Activated CD4-positive, alpha-beta T cell treated with anti-CD3 and anti-CD28 coated beads for 36 hours (primary cell): ENCODE measurements at places on chromosomes 2 and 18.
A peak's percentile ranks its signal among the peaks of the same experiment; 100 is the strongest.

GRCh38 chr2:83971547-83971946 lies 487.5 kb downstream of the SUCLG1 start:
- no peaks in the 10 kb centered on the region for H3K4me1 ChIP-seq
- H3K4me3 ChIP-seq = no peak overlapping the region
- H3K27me3 ChIP-seq = peaks cover 10% of the 10 kb centered on the region
- no peaks in the 10 kb centered on the region for H3K36me3 ChIP-seq
- DNase-seq = no peak

DNA sequence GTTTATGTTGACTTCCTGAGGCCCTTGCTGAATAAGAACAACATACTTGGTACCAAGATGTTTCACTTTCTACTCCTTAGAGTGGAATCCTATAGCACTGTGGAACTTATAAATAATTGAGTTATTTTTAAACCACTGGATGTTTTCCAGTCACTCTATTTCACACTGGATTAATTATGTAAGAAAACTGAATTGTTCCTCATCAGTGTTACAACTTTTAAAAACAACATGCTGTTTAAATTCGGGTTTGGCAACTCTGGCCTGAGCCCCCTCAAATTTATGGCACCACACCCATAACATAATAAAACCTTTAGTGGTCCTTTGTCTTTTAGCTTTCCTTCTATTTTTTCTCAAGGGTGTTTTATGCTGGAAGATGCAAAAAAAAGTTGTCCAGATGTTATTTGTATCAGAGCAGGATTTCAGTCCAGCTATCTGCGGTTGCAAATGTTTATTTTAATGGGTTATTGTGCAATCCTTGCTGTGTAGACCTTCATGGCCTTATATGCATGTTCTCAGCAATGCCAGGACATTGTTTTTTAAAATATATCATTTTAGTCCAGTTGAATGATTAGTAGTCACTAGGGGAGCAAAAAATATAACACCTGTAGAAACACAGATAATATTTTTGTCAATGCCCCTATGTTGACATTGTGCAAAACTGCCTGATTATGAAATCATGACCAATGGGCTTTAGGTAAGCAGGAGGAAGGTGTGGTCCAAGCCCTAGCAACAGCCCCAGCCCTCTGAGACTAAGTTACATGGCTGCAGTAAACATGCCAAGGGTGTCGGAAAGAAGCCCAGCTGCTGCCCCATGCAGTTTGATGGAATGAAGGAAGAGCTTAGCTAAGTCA lies 638.0 kb upstream of the ZEB2 start:
- H3K27me3 ChIP-seq = no peaks in the 10 kb centered on the region
- H3K36me3 ChIP-seq = no peaks in the 10 kb centered on the region
- H3K4me3 ChIP-seq = no peak overlapping the region
- no peak overlapping the region for H3K27ac ChIP-seq
- no peaks in the 10 kb centered on the region for H3K4me1 ChIP-seq

DNA sequence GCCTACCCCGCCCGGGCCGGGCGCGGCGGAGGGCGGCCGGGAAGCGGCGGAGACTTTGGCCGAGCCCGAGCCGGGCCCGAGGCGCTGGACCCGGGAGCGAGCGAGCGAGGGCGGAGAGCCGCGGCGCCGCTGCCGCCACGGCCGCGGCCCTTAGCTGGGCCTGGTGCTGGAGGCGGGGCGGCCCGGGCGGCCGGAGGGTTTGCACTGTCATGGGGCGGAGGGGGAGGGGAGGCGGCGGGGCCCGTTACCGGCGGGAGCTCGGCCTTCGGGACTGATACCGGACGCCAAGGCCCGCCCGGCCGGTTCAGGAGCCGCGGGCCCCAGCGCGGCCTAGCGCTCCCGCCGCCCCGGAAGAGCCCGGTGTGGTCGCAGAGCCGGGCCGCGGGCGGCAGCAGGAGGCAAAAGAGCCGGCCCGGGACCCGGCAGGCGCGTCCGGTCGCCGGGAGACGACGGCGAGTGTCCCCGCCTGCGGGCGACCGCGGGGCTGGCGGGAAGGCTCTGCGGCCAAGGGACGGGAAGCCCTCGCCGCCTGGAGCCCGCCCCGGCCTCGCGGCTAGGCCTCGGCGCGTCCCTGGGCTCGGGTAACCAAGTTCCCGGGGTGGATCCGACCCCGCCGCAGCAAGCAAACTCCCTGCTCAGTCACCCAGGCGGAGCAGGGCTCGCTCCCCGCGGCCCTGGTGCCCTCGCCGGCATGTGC lies 697 bp downstream of the KCMF1 start:
- peaks cover 38% of the 10 kb centered on the region for H3K36me3 ChIP-seq
- peaks cover 42% of the 10 kb centered on the region for H3K4me1 ChIP-seq
- DNase-seq = peak; percentile 81
- peak overlapping the region; percentile 91 for H3K4me3 ChIP-seq

- no peak overlapping the region for H3K27ac ChIP-seq
- DNase-seq = no peak
- H3K36me3 ChIP-seq = no peaks in the 10 kb centered on the region
- no peaks in the 10 kb centered on the region for H3K4me1 ChIP-seq
These were observed 562.8 kb downstream of the TMEM182 start for GRCh38 chr2:103324671-103325070.

- no peak overlapping the region for H3K4me3 ChIP-seq
- DNase-seq = no peak
- peaks cover 4% of the 10 kb centered on the region for H3K27me3 ChIP-seq
- no peaks in the 10 kb centered on the region for H3K36me3 ChIP-seq
These were observed 25.7 kb downstream of the MDH1 start for GRCh38 chr2:63614448-63614968.

- H3K4me3 ChIP-seq = no peak overlapping the region
- no peaks in the 10 kb centered on the region for H3K4me1 ChIP-seq
- DNase-seq = no peak
- peaks cover 24% of the 10 kb centered on the region for H3K27me3 ChIP-seq
- H3K27ac ChIP-seq = no peak overlapping the region
- no peaks in the 10 kb centered on the region for H3K36me3 ChIP-seq
These were observed 478 bp upstream of the PRKAG3 start for GRCh38 chr2:218832081-218832480.

DNA sequence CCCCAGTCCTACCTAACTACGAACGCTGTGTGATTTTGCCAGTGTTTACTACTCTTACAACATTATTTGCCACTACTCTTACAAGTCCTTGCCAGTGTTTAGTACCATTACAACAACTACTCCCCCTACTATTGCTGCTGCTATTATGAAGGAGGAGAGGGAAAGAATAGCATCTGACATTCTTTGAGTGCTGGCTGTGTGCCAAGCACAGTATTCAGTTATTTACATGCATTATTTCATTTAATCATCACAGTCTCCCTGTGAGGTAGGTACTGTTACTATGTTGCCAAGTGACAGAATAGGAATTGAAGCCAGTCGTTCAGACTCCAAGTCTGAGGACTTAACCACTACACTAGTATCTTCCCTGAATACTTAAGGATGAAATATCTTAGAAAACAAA lies 185.9 kb upstream of the FOSL2 start:
- no peaks in the 10 kb centered on the region for H3K27me3 ChIP-seq
- peaks cover 3% of the 10 kb centered on the region for H3K36me3 ChIP-seq
- no peaks in the 10 kb centered on the region for H3K4me1 ChIP-seq

DNA sequence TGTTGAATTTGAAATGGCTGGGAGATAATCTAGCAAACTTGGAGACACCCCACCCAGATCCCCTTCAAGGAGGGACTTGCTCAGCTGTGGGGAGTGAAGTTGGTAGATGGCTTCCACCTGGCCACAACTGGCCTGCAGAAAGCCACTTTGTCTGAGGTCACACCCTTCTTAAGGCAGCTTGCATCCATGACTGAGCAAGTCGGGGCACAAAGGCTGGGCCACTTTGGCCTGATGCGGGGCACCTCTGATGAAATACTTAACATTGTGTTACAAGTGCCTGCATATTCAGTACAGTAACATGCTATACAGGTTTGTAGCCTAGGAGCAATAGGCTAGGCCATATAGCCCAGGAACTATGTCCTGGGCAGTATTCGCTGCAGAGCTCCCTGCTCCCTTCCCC lies 13.4 kb upstream of the RPL37A start:
- no peaks in the 10 kb centered on the region for H3K27me3 ChIP-seq
- peaks cover 10% of the 10 kb centered on the region for H3K36me3 ChIP-seq
- H3K4me3 ChIP-seq = no peak overlapping the region
- H3K4me1 ChIP-seq = no peaks in the 10 kb centered on the region

DNA sequence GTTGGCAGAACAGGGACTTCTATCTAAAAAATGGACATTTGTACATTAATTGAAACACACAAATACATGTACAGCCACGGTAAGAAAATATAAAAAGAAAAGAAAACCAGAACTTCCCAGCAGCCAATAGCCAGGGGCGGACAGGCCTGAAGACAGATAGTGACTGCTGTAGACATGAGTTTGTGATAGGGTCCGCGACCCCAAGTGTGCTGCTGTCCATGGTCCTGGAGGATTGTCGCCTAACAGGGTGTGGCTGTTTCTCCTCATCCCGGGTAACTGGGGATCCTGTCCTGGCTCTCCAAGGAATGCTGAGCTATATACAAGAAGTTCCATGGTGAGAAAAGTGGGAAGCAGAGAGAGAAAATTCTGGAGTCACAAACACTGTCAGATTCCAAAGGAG lies 266.5 kb upstream of the SALL3 start:
- no peak for DNase-seq
- H3K27me3 ChIP-seq = peaks cover 4% of the 10 kb centered on the region
- no peaks in the 10 kb centered on the region for H3K36me3 ChIP-seq
- H3K27ac ChIP-seq = no peak overlapping the region

GRCh38 chr18:45863469-45863868 lies 38.0 kb downstream of the SIGLEC15 start:
- DNase-seq = no peak
- H3K4me1 ChIP-seq = peaks cover 8% of the 10 kb centered on the region
- peaks cover 47% of the 10 kb centered on the region for H3K36me3 ChIP-seq
- H3K4me3 ChIP-seq = no peak overlapping the region
- no peaks in the 10 kb centered on the region for H3K27me3 ChIP-seq
- H3K27ac ChIP-seq = no peak overlapping the region

DNA sequence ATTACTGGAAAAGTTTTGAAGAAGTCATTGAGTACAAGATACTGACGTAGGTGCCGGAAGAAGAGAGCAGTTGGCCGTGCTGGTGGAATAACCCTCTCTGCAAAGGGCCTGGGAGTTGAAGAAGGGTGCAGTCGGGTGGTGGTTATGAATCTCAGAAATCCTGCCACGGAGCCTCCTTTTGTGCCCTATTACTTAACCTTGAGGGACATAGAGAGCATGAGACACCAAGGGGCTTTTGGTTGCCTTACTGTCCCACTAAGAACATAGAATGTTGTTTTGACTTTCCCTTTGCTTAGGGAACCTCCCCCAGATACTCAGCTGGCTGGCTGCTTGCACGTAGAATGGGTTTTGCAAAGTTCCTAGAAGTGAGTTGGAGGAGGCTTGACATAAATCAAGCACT lies 1.3 kb upstream of the CD28 start:
- H3K27me3 ChIP-seq = no peaks in the 10 kb centered on the region
- H3K27ac ChIP-seq = peak overlapping the region; percentile 100
- peaks cover 32% of the 10 kb centered on the region for H3K4me1 ChIP-seq
- DNase-seq = peak; percentile 78

- no peak overlapping the region for H3K4me3 ChIP-seq
- no peaks in the 10 kb centered on the region for H3K4me1 ChIP-seq
- DNase-seq = no peak
- H3K27me3 ChIP-seq = peaks cover 14% of the 10 kb centered on the region
These were observed 116.1 kb upstream of the GPC1 start for GRCh38 chr2:240319221-240319854.

GRCh38 chr2:190574169-190574568 lies 39.6 kb upstream of the NEMP2 start:
- no peaks in the 10 kb centered on the region for H3K36me3 ChIP-seq
- peaks cover 48% of the 10 kb centered on the region for H3K4me1 ChIP-seq
- H3K4me3 ChIP-seq = no peak overlapping the region
- DNase-seq = no peak
- H3K27ac ChIP-seq = no peak overlapping the region

- DNase-seq = no peak
- no peaks in the 10 kb centered on the region for H3K36me3 ChIP-seq
- no peaks in the 10 kb centered on the region for H3K27me3 ChIP-seq
- no peaks in the 10 kb centered on the region for H3K4me1 ChIP-seq
These were observed 992.2 kb upstream of the PIK3C3 start for GRCh38 chr18:40962784-40963183.

DNA sequence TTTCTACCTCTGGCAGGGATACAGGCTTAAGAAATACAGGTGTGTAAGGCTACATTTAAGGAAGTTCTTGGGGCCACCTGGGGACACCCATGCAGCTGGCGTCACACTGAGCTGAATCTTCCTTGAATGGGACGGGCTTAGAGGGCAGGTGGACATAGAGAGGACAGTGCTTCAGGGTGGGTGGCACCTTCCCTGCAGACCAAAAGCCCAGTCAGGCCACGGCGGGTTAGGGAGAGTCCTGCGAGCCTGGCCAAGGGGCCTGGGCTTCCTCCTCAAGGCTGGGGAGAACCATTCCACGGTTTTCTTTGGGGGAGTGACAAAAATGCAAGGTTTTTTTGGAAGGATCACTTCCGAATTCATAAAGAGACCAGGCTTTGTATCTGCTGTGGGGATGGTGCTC lies 73.4 kb downstream of the GNAL start:
- no peak for DNase-seq
- H3K4me1 ChIP-seq = no peaks in the 10 kb centered on the region
- peaks cover 3% of the 10 kb centered on the region for H3K27me3 ChIP-seq
- no peak overlapping the region for H3K27ac ChIP-seq
- no peak overlapping the region for H3K4me3 ChIP-seq

DNA sequence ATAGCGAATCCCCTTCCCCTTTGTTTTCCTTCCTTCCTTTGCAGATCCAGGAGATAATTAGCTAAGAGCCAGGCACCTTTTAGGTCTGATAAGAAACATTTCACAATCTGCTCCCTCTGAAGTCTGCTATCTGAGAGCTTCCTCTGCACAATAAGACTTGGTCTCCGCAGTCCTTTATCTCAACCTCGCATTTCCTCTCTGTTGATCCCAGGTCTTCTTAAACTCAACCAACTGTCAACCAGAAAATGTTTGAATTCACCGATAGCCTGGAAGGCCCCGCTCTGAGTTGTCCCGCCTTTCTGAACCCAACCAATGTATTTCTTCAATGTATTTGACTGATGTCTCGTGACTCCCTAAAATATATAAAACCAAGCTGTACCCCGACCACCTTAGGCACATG lies 78.4 kb upstream of the CTDP1 start:
- H3K4me1 ChIP-seq = peaks cover 5% of the 10 kb centered on the region
- H3K36me3 ChIP-seq = no peaks in the 10 kb centered on the region
- no peaks in the 10 kb centered on the region for H3K27me3 ChIP-seq
- no peak overlapping the region for H3K27ac ChIP-seq
